ENCODE measurements at places on chromosomes 16 and 17. TPM values are rescaled to one million over a fixed set of nuclear protein-coding genes. Genes with fewer than 3 reads are reported as not detected.

The MYOCD gene
- not detected for total RNA-seq

The TOX3 gene
- total RNA-seq, result not detected

The METTL26 gene
- 145 TPM for total RNA-seq

The TBC1D28 gene
- not detected for total RNA-seq

The CCL2 gene
- 33.0 TPM for total RNA-seq

The SLC4A1 gene
- not detected for total RNA-seq

The SCARF1 gene
- not detected for total RNA-seq

The ZP2 gene
- total RNA-seq, result not detected

DNA sequence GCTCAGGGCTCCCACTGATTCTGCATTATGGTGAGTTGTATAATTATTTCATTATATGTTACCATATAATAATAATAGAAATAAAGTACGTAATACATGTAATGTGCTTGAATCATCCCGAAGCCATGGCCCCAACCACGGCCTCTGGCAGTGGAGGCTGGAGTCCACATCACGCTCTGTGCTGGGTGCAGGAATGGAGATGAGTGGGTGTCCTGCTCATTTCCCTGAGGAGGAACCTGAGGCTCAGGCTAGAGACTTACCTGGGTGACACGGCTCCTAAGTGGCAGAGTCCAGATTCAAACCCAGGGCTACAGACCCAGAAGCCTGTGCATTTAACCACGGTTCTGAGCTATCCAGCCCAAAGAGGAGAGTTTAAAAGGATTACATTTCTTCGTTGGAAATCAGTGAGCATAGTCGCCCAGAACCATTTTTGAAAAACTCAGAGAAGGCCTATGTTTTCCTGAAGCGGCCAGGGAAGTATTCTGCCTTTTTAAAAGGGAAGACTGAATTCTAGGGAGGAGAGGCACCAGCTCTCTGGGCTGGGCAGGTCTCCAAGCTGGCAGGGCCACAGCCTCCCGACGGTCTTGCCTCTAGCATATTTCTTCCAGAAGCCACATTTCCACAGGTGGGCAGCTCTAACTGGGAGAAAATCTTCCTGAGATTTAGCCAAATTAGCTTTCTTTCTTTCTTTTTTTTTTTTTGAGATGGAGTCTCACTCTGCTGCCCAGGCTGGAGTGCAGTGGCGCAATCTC is 6.7 kb downstream of the IL4R start:
- DNase-seq, result no peak

GRCh38 chr16:57150682-57151330 is 35.0 kb downstream of the PSME3IP1 start:
- DNase-seq, result no peak

DNA sequence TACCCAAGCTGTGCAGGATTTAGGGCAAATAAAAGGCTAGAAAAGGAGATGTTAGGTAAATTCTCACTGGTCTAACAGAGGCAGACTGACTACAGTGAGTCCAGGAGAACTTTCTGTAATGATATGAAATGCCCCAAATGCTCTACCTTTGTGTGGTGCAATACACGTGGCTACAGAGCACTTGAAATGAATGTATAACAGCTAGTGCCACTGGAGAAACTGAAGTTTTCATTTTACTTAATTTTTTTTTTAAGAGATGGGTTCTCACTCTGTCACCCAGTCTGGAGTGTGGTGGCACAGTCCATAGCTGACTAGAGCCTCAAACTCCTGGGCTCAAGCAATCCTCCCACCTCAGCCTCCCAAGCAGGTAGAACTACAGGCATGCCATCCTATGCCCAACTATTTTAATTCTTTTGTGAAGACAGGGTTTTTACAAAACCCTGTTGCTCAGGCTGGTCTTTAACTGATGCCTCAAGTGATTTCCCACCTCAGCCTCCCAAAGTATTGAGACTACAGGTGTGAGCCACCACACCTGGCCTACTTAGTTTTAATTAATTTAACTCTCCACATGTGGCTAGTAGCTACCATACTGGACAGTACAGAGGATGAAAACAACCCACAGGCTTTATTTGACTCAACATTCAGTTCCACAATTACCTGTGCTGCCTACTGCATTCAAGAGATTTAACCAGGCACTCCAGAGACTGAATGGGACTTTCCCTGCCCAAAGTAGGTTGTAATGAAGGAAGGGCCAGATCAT is 84.8 kb upstream of the PLEKHM1 start:
- no peak for DNase-seq

DNA sequence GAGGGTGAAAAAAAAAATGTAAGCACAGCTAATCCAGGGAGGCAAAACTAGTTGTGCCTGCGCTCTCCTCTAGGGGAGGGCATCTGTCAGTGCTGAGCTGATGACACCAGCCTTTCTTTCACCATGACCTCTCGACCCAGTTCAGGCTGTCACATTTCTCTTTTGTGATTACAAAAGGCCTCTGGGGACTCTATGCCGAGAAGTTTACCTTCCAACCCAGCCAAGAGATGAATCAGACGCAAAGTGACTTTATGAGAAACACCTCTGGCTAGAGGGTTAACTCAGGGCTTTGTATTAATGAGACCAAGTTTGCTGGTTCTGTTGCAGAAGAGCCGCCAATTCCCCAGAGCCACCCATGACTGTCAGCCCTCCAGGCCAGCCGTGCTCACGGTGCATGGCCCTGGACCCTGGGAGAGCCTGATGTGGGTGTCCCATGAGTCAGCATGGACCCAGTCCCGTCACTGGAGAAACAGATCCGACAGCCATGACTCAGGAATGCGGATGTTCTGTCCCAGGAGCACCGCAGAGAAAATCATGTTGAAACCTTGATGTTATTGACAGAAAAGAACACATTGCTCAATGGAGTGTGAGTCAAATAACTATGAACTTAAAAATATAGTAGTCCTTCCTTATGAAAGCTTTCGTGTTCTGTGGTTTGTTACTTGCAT is 437.2 kb downstream of the HS3ST3B1 start:
- DNase-seq, result peak; percentile 93

DNA sequence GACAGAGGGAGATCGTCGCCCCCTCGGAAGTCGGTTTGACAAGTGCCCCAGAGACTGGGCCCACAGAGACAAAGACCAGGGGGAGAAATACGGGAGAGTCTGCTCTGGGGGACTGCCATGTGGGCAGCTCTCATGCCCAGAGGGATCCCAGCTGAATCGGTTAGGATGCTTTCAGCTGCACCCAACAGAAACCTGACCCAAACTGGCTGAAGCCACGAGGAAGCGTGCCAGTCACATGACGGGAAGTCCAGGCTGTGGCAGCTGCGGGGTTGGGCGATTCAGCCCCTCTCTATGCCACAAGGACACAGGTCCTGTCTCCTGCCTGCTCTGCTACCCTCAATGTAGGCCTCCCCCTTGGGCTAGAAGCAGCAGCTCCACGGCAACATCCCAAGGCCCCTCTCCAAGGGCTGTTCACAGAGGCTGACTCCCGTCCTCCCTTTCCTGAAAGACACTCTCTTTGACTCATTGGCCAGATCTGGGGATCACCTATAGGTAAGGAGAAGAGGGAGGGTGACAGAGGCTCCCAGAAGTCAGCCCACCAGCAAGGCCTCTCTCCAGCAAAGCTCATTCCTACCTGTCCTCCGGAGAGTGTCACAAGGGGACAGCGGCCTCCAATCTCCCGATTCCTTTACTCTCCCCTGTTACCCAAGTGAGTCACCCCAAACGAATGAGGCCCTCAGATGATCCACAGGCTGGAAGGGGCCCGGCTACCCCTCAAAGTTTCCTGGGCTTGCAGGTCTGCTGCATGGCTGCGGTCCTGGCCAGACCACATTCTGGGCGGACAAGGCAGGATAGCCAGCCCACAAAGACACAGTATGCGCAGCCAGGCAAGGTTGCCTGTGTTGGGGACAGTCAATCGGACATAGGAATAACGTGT is 75.8 kb downstream of the RBFOX3 start:
- no peak for DNase-seq

DNA sequence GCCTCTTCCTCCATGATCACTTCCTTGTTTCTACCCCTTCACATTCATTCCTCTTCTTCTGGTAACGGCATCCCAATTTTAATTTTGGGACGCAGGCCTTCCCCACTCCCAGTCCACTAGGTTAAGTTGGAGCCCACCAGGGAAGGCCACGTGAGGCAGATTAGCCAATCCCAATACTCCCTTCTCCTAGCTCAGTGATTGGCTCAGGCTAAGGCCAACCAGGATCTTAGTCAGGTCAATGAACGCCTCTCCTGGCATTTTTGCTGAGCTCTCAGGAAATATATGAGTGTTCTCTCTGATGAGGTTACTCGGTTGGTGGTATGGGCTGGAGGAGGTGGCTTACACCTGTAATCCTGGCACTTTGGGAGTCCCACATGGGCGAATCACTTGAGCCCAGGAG is 15.4 kb downstream of the SEZ6L2 start:
- DNase-seq, result no peak

- peak; percentile 64 for DNase-seq
Observed at GRCh38 chr16:11105038-11105903, 150.7 kb downstream of the SOCS1 start.

DNA sequence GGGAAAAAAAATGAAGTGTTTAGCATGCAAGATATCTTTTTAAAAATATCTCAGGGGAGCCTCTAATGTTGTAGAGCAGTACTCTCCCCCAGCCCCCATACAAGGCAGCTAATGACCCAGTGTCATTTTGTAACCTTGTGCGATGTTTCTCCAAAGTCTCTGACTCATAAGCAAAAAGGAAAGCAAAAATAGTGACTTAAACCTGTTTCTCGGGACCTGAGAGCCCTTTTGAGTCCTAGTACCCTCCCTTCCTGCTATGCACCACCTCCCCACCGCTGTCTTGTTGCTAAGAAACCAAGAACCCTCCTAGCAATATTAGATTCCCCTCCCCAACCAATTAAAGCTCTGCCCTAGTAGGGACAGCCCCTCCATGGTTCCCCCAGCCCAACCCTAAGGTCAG is 2.8 kb downstream of the MYCBPAP start:
- DNase-seq, result no peak

DNA sequence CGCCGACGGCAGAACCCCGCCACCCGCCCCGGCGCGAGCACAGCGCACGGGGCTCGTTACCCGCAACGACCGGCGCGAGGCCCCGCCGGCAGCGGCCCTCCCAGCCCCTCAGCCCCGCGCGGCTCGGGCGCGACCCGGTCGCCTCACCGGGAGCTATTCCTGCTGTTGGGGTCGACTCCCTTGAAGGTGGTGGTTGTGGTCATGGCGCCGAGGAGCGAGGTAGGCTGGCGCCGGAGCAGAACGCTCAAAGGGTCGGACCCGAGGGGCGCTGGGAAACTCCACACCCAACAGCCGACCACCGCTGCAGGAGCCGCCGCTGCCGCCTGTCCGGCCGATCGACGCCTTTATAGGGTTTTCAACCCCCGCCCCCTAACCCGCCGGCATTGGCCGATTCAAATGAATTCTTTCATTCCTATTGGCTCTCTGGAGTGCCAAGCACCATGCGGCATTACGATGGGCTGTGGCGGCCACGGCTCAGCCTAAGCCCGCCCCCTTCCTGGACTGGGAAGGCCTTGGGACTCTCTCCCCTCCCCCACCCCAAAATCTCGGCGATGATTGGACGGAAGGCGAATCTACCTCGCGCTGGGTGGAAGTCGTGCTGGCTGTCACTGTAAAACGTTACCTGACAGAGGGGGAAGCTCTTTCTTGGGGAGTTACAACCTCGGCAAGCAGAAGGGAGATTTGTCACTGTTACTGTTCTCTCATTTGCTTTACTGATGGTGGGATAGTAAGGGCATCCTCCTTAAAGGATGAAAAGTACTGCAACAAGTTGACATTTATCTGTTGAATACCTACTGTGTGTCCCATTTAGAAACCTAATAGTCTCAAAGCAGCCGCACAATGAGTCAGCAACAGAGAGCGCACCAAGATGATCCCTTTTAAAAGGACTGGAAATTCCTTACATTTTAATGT is at the start of gene JPT1:
Gene JPT1 (minus strand): TSS at position 318 of the 912 bp plus-strand sequence. CDS start 115 bp downstream, at position 203.
- DNase-seq, result peak; percentile 99

DNA sequence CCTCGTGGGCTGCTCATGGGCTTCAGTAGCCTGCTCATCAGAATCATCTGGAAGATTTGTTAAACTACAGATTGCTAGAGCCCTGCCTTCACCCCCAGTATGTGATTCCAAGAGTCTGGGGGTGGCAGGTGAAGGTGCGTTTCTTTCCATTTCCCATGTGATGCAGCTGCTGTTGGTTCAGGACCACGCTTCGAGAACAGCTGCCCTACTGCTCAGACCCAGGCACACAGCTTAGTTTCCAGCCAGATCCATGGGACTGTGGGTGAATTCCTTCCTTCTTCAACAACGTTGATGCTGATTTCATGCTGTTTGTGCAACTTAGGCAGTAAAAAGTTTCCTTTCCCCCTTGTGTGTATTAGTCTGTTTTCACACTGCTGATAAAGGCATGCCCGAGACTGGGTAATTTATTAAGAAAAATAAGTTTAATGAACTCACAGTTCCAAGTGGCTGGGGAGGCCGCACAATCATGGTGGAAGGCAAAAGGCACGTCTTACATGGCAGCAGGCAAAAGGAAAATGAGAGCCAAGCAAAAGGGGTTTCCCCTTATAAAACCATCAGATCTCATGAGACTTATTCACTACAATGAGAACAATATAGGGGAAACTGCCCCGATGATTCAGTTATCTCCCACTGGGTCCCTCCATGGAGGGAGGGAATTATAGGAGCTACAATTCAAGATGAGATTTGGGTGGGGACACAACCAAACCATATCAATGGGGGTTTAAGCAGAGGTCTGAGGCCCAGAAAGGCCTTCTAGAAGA is 159.2 kb downstream of the XYLT1 start:
- DNase-seq, result no peak

DNA sequence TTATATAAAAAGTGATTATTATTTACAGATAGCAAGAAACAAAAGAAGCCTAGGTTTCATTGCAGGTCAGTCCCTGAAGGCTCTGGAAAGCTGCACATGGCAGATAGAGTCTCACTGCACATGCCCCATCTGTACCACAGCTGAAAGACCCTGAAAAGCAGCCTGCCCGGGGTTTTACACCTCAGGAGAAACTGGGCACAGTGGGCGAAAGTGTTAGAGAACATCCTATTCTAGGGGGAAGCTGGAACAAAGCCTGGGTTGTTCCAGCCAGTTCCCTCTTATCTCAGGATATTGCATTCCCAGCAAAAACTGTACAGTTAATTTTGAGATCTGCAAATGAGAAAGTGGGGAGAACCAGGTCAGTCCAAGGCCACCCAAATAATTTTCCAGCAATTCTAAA is 419.7 kb downstream of the CNTNAP4 start:
- no peak for DNase-seq

- DNase-seq, result no peak
Observed at GRCh38 chr16:72840631-72841381, 207.1 kb downstream of the ZFHX3 start.

GRCh38 chr17:21425736-21426135 is 49.6 kb downstream of the KCNJ12 start:
- no peak for DNase-seq

DNA sequence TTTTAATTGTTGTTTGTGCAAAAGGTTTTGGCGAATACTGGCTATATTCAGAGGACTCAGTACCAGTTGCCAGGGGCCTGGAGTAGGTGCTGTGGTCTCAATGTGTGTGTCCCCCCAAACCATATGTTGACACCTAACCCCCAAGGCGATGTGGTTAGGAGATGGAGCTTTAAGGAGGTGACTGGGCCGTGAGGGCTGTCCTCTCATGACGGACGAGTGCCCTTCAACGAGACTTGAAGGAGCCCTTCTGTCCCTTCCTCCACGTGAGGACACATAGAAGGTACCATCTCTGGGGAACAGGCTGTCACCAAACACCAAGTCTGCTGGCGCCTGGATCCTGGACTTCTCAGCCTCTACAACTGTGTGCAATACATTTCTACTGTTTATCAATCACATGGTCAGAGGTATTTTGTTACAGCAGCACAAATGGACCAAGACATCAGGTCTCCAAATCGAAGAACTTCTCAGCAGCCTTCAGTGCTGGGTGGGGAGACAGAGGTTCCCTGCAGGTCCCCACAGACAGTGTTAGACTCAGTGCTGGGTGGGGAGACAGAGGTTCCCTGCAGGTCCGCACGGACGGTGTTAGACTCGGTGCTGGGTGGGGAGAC is 24.8 kb upstream of the METRNL start:
- DNase-seq, result no peak

- no peak for DNase-seq
Observed at GRCh38 chr16:81553814-81554675, 109.4 kb downstream of the CMIP start.

All from MG63 (cell line).